Ascending aorta (tissue), 2 donors: ENCODE measurements at places on chromosomes 7 and 10. TPM values are rescaled to one million over a fixed set of nuclear protein-coding genes. Genes with fewer than 3 reads are reported as not detected.

METTL27 gene
- not detected for total RNA-seq

AMPH gene
- 22.1 TPM for total RNA-seq

CCL26 gene
- total RNA-seq, result not detected

ZNF107 gene
- total RNA-seq, result 0.85 TPM

CYP2C19 gene
- total RNA-seq, result not detected

PAX4 gene
- not detected for total RNA-seq

HOXA7 gene
- 12.0 TPM for total RNA-seq

PLAU gene
- total RNA-seq, result 1.5 TPM

PHTF2 gene
- 10.2 TPM for total RNA-seq

CHAT gene
- not detected for total RNA-seq
